ENCODE measurements at places on chromosomes 2 and 18.

DNA sequence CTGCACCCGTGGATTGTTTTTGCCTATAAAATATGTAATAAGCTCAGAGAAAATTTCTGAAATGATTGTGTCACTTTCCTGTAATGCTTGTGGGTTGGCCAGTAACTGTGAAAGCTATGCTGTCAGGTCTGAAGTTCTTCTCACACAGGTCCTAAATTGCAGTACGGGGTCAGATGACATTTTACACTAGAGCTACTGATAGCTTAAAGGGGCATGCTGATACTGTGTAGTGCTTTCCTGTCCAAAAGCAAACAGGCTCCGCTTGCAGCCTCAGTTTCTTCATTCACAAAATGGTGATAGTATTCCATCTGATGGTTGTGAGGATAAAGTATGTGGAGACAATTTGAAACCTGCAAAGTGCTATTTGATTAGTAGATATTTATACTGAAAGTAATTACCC, 7.6 kb upstream of the FARSB start:
- no peak for DNase-seq

DNA sequence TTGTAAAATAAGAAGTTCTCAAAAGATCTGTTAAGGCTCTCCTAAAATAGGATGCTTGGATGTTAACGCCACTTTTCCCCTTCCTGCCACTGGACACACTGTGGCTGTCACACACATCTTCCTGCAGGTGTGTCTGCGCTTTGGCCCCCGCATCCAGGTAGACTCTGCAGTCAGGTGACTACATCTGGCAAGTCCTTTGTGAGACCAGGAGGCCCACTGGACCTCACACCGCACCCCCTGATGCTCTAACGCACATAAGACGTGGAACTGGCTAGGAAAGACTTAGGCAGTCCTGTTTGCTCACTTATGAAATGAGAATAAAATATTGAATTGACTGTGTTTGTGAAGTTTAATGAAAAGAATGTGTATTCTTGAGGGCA, 67.6 kb upstream of the PXDN start:
- no peak for DNase-seq

- DNase-seq: peak; percentile 51
Observed at GRCh38 chr2:165239230-165239629, at the start of gene SCN2A. TSS of gene SCN2A (plus strand) at chr2:165239414. CDS start at chr2:165295824, 56,410 bp downstream.

DNA sequence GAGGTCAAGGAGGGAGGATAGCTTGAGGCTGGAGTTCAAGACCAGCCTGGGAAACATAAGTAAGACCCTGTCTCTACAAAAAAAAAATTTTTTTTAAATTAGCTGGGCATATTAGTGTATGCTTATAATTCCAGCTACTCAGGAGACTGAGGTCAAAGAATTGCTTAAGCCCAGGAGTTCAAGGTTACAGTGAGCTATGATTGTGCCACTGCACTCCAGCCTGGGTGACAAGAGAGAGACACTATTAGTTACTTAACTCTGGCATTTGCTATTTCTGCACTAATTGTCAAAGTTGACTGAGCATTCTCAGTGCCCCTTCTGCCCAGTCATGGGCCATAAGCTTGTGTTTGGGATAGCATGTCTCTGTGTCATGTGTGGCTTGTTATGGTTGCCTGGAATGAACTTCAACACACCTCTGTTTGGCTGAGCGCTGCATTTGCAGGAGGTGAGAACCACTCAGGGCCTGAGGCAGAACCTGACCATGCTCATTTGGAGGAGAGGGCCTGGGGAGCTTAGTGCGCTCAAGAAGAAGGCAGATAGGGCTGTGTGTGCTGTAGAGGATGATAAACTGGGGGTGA, 77.7 kb downstream of the SH3RF3 start:
- no peak for DNase-seq

DNA sequence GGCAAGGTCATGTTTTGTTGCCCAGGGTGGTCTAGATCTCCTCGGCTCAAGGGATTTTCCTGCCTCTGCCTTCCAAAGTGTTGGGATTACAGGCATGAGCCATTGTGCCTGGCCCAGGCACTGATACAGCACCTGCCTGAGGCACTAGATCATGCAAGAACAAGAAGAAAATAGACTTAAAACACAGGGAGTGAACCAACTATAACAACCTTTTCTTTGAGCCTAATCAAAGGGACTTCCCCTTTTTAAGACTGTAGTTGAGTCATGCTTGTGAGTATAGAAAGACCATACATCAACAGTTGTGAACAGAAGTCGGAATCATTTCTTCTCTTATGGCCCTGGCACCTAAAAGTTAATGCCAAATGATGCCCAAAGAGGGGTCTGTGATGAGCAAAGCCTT, 47.9 kb upstream of the MAPRE2 start:
- no peak for DNase-seq

- DNase-seq: peak; percentile 93
Observed at GRCh38 chr2:163266772-163267171, 428.2 kb upstream of the KCNH7 start.

GRCh38 chr18:33020877-33021276, 248.1 kb upstream of the KLHL14 start:
- no peak for DNase-seq

GRCh38 chr18:5466256-5466655, 77.5 kb downstream of the EPB41L3 start:
- no peak for DNase-seq

- no peak for DNase-seq
Observed at GRCh38 chr2:200199576-200200263, 106.8 kb upstream of the SPATS2L start.

- no peak for DNase-seq
Observed at GRCh38 chr2:71417300-71418202, 35.8 kb upstream of the DYSF start.

Data from EH (cell line).